Activated T-helper 17 cell treated with anti-CD3 and anti-CD28 coated beads, Interleukin-2, amount 50 U/mL, for 72 hours (primary cell): ENCODE measurements at places on chromosomes 7 and 10.
A peak's percentile ranks its signal among the peaks of the same experiment; 100 is the strongest.

GRCh38 chr7:143905509-143905908, 3.5 kb upstream of the TCAF1 start:
- H3K4me1 ChIP-seq: peaks cover 6% of the 10 kb centered on the region
- peaks cover 3% of the 10 kb centered on the region for H3K27me3 ChIP-seq
- no peak overlapping the region for H3K4me3 ChIP-seq
- no peak overlapping the region for H3K27ac ChIP-seq

DNA sequence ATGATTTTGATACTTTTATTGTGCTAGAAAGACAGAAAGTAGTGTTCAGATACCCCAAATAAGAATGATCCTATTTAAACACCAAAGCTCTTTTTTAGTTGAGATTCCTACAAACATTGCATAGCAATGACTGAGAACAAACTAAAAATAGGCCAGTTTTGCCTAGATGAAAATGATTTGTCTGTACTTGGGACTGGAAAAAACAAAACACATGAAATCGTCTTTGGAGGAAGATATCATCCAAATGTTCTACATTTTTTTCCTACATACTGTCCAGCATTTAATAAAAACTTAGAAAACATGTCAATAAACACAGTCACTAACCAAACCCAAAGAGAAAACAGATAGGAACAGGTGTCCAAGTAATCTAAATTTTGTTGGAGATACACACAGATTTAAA, 111.6 kb upstream of the MEOX2 start:
- no peaks in the 10 kb centered on the region for H3K27me3 ChIP-seq
- ATAC-seq: no peak

GRCh38 chr7:17005271-17005670, 123.5 kb upstream of the AGR3 start:
- no peak overlapping the region for H3K4me3 ChIP-seq
- H3K4me1 ChIP-seq: peaks cover 7% of the 10 kb centered on the region
- H3K27ac ChIP-seq: no peak overlapping the region
- no peaks in the 10 kb centered on the region for H3K27me3 ChIP-seq

- H3K36me3 ChIP-seq: no peaks in the 10 kb centered on the region
- no peaks in the 10 kb centered on the region for H3K4me1 ChIP-seq
- no peak overlapping the region for H3K27ac ChIP-seq
- no peak overlapping the region for H3K4me3 ChIP-seq
- no peak for ATAC-seq
Measured at GRCh38 chr7:125061-125475, 67.3 kb upstream of the FAM20C start.

GRCh38 chr7:114151777-114152176, 233.0 kb upstream of the PPP1R3A start:
- no peak overlapping the region for H3K27ac ChIP-seq
- no peaks in the 10 kb centered on the region for H3K36me3 ChIP-seq
- ATAC-seq: no peak
- H3K27me3 ChIP-seq: peaks cover 28% of the 10 kb centered on the region
- H3K4me1 ChIP-seq: no peaks in the 10 kb centered on the region
- H3K4me3 ChIP-seq: no peak overlapping the region

- H3K4me3 ChIP-seq: no peak overlapping the region
- no peaks in the 10 kb centered on the region for H3K4me1 ChIP-seq
- no peaks in the 10 kb centered on the region for H3K36me3 ChIP-seq
- H3K27ac ChIP-seq: no peak overlapping the region
Measured at GRCh38 chr10:125231116-125231812, 70.9 kb upstream of the CTBP2 start.

- H3K4me3 ChIP-seq: no peak overlapping the region
- ATAC-seq: no peak
- H3K36me3 ChIP-seq: no peaks in the 10 kb centered on the region
- H3K27ac ChIP-seq: no peak overlapping the region
- H3K4me1 ChIP-seq: no peaks in the 10 kb centered on the region
Measured at GRCh38 chr10:52121688-52122087, 192.4 kb upstream of the DKK1 start.

GRCh38 chr10:75527542-75527941, 96.1 kb downstream of the LRMDA start:
- no peak overlapping the region for H3K4me3 ChIP-seq
- H3K27me3 ChIP-seq: peaks cover 20% of the 10 kb centered on the region
- no peak overlapping the region for H3K27ac ChIP-seq
- ATAC-seq: no peak
- H3K4me1 ChIP-seq: no peaks in the 10 kb centered on the region

GRCh38 chr7:93156884-93157283, 8.7 kb upstream of the SAMD9L start:
- H3K27me3 ChIP-seq: no peaks in the 10 kb centered on the region
- H3K27ac ChIP-seq: no peak overlapping the region
- ATAC-seq: no peak

DNA sequence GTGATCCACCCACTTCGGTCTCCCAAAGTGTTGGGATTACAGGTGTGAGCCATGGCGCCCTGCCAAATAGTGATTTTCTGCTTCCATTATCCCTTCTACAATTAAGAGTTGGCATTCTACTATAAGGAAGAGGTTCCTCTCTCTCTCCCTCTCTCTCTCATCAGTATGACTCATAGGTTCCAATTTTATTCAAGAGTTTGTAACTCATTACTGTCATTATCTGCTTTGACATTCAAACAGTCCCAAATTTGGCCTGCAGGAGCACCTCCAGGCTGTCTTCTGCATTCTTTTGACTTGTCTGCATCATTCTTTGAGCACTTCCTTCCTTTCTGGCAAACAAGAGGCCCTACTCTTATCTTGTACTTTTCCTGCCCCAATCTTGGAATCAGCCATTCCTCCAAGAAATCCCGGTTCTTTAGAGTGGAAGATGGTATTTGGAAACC, 33.2 kb upstream of the CALU start:
- peaks cover 5% of the 10 kb centered on the region for H3K27me3 ChIP-seq
- no peak overlapping the region for H3K4me3 ChIP-seq
- ATAC-seq: no peak
- no peaks in the 10 kb centered on the region for H3K36me3 ChIP-seq
- no peak overlapping the region for H3K27ac ChIP-seq
- no peaks in the 10 kb centered on the region for H3K4me1 ChIP-seq

GRCh38 chr7:91311839-91312238, 47.6 kb downstream of the FZD1 start:
- no peak overlapping the region for H3K27ac ChIP-seq
- H3K4me1 ChIP-seq: no peaks in the 10 kb centered on the region
- ATAC-seq: no peak
- no peak overlapping the region for H3K4me3 ChIP-seq
- no peaks in the 10 kb centered on the region for H3K36me3 ChIP-seq

- no peak overlapping the region for H3K4me3 ChIP-seq
- H3K27ac ChIP-seq: no peak overlapping the region
Measured at GRCh38 chr10:127522298-127522697, 26.8 kb upstream of the NPS start.

DNA sequence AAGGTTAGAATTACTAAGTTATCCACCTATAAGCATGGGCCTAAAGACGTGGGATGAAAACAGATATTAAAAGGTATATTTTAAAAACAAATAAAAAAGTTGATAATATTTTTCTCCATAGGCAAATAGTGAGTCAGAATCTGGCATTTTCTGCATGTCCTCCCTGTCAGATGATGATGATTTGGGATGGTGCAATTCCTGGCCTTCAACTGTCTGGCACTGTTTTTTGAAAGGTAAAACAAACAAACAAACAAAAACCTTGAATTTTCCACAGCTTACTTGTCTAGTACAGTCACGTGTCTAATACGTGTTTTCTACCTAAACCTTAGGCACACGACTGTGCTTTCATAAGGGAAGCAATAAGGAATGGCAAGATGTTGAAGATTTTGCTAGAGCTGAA, 17.4 kb downstream of the HBP1 start:
- H3K27me3 ChIP-seq: no peaks in the 10 kb centered on the region
- H3K4me3 ChIP-seq: no peak overlapping the region
- peaks cover 7% of the 10 kb centered on the region for H3K4me1 ChIP-seq
- no peak for ATAC-seq

DNA sequence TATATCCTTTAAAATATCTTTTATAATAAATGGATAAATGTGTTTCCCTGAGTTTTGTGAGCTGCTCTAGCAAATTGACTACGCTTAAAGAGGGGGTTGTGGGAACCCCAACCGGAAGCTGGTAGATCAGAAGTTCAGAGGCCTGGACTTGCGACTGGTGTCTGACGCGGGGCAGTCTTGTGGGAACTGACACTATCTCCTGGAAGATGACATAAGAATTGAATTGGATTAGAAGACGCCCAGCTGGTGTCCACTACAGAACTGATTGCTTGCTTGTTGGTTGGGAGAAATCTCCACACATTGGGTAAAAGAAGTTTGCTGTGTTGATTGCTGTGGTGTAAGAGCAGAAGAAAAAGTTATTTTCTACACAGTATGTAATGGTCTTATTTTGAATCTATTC, 51.1 kb upstream of the AHR start:
- no peaks in the 10 kb centered on the region for H3K36me3 ChIP-seq
- H3K27me3 ChIP-seq: no peaks in the 10 kb centered on the region
- ATAC-seq: no peak
- H3K4me3 ChIP-seq: no peak overlapping the region

GRCh38 chr7:5320802-5321396, 38.2 kb downstream of the SLC29A4 start:
- no peak overlapping the region for H3K4me3 ChIP-seq
- no peak for ATAC-seq
- H3K4me1 ChIP-seq: no peaks in the 10 kb centered on the region
- H3K36me3 ChIP-seq: peaks cover 83% of the 10 kb centered on the region

DNA sequence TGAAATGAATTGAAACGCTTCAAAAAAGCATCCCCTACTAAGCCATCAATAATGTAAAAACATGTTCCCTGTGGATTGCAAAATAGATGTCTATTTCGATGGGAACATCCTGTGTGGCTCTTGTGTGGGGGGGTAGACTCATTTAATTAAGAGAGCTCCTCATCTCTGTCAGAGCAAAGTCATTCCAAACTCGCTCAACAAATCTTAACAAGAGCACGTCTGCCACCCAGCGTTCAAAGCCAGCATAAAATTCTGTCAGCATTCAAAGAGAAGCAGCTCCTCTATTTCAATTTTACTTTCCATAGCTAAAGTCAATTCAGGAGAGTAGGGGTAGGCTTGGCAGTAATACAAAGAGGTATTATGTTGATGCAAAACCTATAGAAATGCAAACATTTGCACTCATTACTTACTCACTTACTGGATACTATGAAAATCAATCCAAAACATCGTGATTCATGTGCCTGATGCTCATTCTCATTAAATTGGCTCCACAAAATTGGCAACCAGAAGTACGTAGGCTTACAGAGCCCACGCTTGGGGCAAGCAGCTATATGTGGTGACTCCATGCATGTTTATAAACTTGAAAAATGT, 114.9 kb downstream of the IPMK start:
- H3K27me3 ChIP-seq: peaks cover 8% of the 10 kb centered on the region
- H3K4me3 ChIP-seq: no peak overlapping the region
- ATAC-seq: no peak
- H3K27ac ChIP-seq: no peak overlapping the region

DNA sequence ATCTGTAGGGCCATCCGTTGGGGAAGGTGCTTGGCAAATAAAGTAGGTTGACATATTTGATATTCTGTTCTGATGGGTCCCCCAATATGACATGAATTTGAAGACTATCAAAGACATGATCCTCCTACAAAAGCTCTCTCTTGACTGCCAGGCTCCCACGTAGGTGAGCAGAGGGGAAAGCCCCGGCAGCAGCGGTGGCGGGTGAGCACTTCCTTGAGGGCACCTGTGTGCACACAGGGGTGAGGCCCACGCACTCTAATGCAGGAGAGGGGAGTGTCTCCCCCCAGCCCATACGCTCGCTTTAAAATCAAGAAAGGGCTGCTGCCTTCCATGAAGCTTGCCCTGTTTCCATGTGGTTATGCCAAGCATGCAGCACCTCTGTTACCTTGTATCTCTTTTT, 100.4 kb downstream of the TAX1BP1 start:
- H3K4me3 ChIP-seq: peak overlapping the region; percentile 23
- ATAC-seq: peak; percentile 88
- H3K4me1 ChIP-seq: peaks cover 19% of the 10 kb centered on the region
- H3K27me3 ChIP-seq: no peaks in the 10 kb centered on the region

GRCh38 chr10:43304079-43304686, 37.3 kb upstream of the RASGEF1A start:
- peak overlapping the region; percentile 77 for H3K4me3 ChIP-seq
- H3K27me3 ChIP-seq: no peaks in the 10 kb centered on the region
- peak overlapping the region; percentile 61 for H3K27ac ChIP-seq
- peaks cover 34% of the 10 kb centered on the region for H3K4me1 ChIP-seq
- no peak for ATAC-seq

- H3K27ac ChIP-seq: no peak overlapping the region
- no peaks in the 10 kb centered on the region for H3K27me3 ChIP-seq
- peak; percentile 49 for ATAC-seq
- peak overlapping the region; percentile 39 for H3K4me3 ChIP-seq
- H3K36me3 ChIP-seq: no peaks in the 10 kb centered on the region
Measured at GRCh38 chr10:47311193-47311931, 10.9 kb upstream of the GDF2 start.

- ATAC-seq: no peak
- H3K4me1 ChIP-seq: no peaks in the 10 kb centered on the region
- H3K36me3 ChIP-seq: no peaks in the 10 kb centered on the region
- no peaks in the 10 kb centered on the region for H3K27me3 ChIP-seq
Measured at GRCh38 chr7:83599131-83599530, 49.8 kb downstream of the SEMA3E start.

GRCh38 chr10:75263806-75264205, 28.0 kb upstream of the COMTD1 start:
- no peaks in the 10 kb centered on the region for H3K4me1 ChIP-seq
- no peak for ATAC-seq
- H3K36me3 ChIP-seq: no peaks in the 10 kb centered on the region
- no peak overlapping the region for H3K27ac ChIP-seq
- H3K27me3 ChIP-seq: no peaks in the 10 kb centered on the region

DNA sequence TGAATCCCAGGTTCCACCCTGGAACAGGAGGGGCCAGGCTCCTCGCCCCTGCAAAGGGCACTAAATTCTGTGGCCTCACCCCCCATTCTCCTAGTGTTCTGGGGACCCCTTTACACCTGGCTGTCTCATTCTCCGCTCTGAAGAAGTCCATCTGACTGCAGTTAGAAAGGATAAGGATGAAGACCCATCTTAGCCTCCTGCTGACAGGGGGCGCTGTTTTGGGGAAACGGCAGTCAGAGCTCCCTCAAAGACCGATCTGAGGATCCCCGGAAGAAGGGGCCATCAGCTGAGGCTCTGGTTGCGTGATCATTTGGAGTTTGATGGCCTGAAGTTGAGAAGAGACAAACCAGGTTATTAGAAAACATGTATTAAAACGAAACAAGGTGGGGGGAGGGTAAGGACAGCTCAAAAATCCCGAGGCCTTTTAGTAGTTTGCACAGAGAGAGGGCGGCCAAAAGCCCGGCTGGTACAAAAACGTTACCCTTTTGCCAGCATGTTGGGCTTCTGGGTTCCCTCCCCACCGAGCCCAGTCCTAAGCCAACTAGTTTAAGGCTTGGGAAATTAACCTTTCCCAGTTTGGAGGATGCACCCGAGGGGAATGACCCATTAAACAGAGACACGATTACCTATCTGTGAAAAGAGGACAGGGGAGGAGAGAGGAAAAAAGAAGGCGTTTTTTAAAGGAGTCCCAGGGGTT, 102.8 kb downstream of the CHN2 start:
- no peak for ATAC-seq
- H3K36me3 ChIP-seq: no peaks in the 10 kb centered on the region
- H3K4me3 ChIP-seq: no peak overlapping the region
